ENCODE measurements at places on chromosomes 1 and 21. TPM values are rescaled to one million over a fixed set of nuclear protein-coding genes. Genes with fewer than 3 reads are reported as not detected.

Gene KLHDC9
- total RNA-seq: 9.1 TPM

Gene MYOG
- not detected for total RNA-seq

Gene CD5L
- 0.52 TPM for total RNA-seq

Gene LCE6A
- not detected for total RNA-seq

Gene CADM3
- total RNA-seq: 3.7 TPM

Gene HSD3B2
- total RNA-seq: not detected

Gene LCE2A
- total RNA-seq: not detected

Gene CLCA1
- 0.05 TPM for total RNA-seq

All from left ventricle myocardium inferior (tissue), 1 donor.